ENCODE measurements at places on chromosomes 2 and 18. TPM values are rescaled to one million over a fixed set of nuclear protein-coding genes. Genes with fewer than 3 reads are reported as not detected.
A peak's percentile ranks its signal among the peaks of the same experiment; 100 is the strongest.

DNA sequence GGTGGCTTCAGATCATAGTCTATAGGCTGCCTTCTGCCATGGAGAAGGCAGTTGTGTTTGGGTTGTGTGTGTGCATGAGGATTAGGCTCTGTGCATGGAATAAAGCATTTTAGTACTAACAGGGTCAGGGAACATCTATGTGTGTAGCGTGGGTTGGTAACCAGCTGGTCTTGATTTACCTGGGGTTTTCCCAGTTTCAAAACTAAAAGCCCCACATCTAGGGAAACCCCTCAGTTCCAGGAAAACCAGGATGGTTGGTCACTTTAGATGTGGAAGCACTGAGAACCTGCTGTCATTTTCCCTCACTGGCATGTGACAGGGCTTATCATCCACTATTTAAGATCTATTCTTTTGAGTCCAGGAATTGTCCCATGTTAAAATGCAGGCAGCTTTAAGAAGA, 116.3 kb downstream of the POLE4 start:
- no peak for DNase-seq
- H3K4me3 ChIP-seq, result no peak overlapping the region
- no peak overlapping the region for H3K27ac ChIP-seq
- peaks cover 9% of the 10 kb centered on the region for H3K4me1 ChIP-seq

DNA sequence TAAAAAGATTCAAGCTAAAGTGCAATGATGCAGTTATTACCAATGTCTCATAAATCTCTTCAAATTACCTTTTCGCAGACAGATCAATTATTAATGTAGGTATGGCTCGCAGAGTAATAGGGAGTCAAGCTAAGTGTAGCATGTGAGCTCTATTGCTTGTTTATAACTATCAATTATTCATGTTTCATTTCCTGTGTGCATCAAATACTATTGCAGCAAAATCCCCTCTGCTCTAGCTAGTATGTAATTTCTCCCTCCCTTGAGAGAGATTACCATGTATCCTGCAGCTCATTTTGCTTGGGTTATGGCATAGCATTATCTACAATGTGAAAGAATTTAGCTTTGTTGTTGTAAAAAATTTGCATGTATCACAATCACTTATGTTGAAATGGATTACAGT, 65.6 kb upstream of the SCN1A start:
- DNase-seq, result no peak
- no peak overlapping the region for H3K27ac ChIP-seq
- H3K4me3 ChIP-seq, result no peak overlapping the region
- 0 out of 2 replicates have a peak, but pooled peaks cover 5% of the 10 kb centered on the region for H3K36me3 ChIP-seq
- no peaks in the 10 kb centered on the region for H3K27me3 ChIP-seq

DNA sequence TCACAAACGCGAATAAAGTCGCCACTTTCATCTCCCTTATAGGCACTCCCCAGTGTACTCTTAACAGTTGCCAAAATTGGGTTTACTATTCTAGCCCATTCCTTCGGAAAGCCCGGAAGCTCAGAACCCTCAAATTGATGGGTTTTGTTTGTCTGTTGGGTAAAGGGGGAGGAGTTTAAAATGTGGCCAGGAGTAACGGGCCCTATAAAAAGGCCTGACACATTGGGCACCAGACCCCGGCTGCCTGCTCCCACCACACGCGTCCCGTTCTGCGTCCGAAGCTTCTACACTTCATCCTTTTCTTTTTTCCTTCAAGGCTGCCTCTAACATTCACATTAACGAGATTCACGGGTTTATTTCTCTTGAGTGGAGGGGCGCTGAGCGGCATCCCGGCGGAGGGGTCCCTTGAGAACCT, 837 bp downstream of the NHEJ1 start:
- no peaks in the 10 kb centered on the region for H3K27me3 ChIP-seq
- peak overlapping the region; percentile 75 for H3K4me3 ChIP-seq
- peak overlapping the region; percentile 99 for H3K27ac ChIP-seq

DNA sequence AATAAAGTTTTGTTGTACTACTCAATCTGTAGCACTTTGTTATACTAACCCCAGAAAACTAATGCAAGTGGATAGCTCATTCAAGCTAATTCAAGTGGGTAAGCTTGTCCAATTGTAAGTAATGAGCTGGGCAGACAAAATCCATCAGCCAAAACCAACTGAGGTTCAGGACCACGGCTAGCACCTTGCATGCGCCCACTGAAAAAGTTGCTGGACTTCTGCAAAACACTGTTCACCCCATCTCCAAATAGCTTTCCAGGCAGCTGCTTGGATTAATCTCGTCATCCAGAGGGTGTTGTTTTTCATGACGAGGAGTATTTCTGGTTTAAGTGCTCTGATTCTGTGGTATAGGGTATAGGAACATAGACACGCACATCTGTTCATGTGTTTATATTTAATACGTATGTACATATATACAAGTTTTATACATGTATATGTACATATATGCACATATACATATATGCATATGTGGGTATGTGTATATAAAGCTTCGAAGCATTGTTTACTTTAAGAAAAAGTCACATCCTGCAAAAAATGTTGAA, 307.5 kb downstream of the GALR1 start:
- no peaks in the 10 kb centered on the region for H3K4me1 ChIP-seq
- no peak for DNase-seq
- H3K27ac ChIP-seq, result no peak overlapping the region
- no peak overlapping the region for H3K4me3 ChIP-seq

GRCh38 chr2:26982102-26982742, 11.8 kb downstream of the MAPRE3 start:
- H3K36me3 ChIP-seq, result no peaks in the 10 kb centered on the region
- H3K4me3 ChIP-seq, result no peak overlapping the region
- H3K27me3 ChIP-seq, result no peaks in the 10 kb centered on the region
- H3K27ac ChIP-seq, result peak overlapping the region; percentile 56
- DNase-seq, result peak; percentile 76

- no peak overlapping the region for H3K27ac ChIP-seq
- no peaks in the 10 kb centered on the region for H3K27me3 ChIP-seq
- H3K4me3 ChIP-seq, result no peak overlapping the region
- peaks cover 11% of the 10 kb centered on the region for H3K36me3 ChIP-seq
- no peak for DNase-seq
Measured at GRCh38 chr18:49225160-49225559, 235.3 kb downstream of the DYM start.

GRCh38 chr2:219010162-219010756, 17.0 kb upstream of the CRYBA2 start:
- no peaks in the 10 kb centered on the region for H3K36me3 ChIP-seq
- no peak overlapping the region for H3K27ac ChIP-seq
- peak; percentile 64 for DNase-seq
- no peaks in the 10 kb centered on the region for H3K27me3 ChIP-seq
- no peak overlapping the region for H3K4me3 ChIP-seq

DNA sequence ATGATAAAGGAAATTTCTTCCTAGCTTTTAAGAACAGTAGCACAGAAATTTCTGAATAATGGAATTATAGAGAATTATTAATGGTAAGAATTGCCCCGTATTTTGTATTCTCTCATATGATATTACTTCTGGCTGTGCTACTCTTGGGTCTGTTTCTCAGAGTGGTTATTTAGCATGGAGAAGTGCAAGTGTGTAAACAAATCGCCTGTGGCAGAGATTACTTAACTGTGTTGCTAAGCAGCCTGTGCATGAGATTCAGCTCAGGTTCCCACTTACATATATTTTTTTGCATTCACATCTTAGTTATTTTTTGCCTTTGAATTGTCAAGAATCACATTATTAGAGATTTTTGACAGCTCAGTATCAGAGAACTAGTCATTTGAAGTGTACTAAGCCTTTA, 80.1 kb upstream of the NFATC1 start:
- DNase-seq, result no peak
- H3K27me3 ChIP-seq, result no peaks in the 10 kb centered on the region
- H3K27ac ChIP-seq, result no peak overlapping the region
- no peaks in the 10 kb centered on the region for H3K4me1 ChIP-seq
- no peak overlapping the region for H3K4me3 ChIP-seq
- peaks cover 3% of the 10 kb centered on the region for H3K36me3 ChIP-seq

DNA sequence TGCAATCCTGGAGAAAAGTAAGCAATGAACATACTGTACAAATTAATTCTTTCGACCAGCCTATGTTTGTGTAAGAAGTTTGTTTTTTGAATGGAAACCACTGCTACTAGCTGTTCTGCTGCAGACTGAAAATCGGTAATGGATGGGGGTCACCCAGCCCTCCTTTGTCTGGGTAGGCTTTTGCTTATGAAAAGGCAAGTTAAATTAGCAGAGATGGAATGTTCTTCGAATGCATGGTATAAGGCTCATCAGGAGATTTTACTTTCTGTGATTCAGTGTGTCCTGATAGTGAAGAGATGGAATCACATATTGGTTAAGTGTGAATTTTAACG, 53.8 kb downstream of the EEF1B2 start:
- H3K4me3 ChIP-seq, result no peak overlapping the region
- peaks cover 14% of the 10 kb centered on the region for H3K4me1 ChIP-seq
- no peak for DNase-seq
- no peaks in the 10 kb centered on the region for H3K36me3 ChIP-seq

DNA sequence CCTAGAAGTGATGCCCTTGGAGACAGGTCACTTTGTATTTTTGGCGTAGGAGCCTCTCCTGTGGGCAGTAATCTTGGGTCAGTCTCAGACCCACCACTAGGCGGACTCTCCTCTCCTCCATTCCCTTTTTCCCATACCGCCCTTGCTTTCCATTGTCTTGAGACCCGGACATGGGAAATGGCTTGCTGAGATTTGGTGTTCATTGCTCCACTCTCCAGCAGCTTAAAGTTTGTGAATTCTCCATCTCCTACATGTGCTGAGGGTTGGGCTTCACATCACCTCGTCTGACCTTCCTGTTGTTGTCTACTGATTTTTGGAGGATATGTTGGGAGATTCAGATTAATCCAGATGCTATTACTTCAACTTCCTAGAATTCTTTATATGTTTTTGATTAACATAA, 159.2 kb upstream of the RAB12 start:
- no peaks in the 10 kb centered on the region for H3K27me3 ChIP-seq
- no peaks in the 10 kb centered on the region for H3K36me3 ChIP-seq
- H3K4me3 ChIP-seq, result no peak overlapping the region
- no peak for DNase-seq

GRCh38 chr2:161992531-161992930, 81.5 kb downstream of the DPP4 start:
- H3K27ac ChIP-seq, result no peak overlapping the region
- no peaks in the 10 kb centered on the region for H3K4me1 ChIP-seq
- no peaks in the 10 kb centered on the region for H3K36me3 ChIP-seq
- no peak for DNase-seq

- H3K36me3 ChIP-seq, result no peaks in the 10 kb centered on the region
- H3K4me3 ChIP-seq, result no peak overlapping the region
- no peaks in the 10 kb centered on the region for H3K4me1 ChIP-seq
- no peak overlapping the region for H3K27ac ChIP-seq
Measured at GRCh38 chr2:7891312-7891711, 790.5 kb upstream of the ID2 start.

DNA sequence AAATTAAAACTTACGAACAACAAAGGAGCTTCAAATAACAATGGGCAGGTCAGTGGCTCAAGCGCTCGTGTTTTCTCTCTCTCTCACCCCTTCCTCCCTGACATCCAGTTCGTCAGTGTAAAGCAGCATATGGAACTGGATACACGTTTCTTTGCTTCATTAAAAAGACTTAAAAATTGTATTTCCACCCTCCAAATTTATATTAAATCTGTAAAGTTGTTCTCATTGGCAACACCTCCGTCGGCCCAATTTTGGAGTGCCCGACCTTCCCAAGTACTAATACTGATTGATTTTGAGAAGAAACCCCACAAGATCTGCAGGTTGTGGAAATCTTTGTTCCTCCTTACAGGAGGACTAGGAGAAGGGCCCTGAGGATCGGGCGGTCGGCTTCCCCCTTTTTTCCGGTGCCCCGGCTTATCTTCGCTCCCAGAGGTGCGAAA, 2.2 kb downstream of the TBR1 start:
- DNase-seq, result no peak
- H3K27me3 ChIP-seq, result peaks cover 65% of the 10 kb centered on the region
- peak overlapping the region; percentile 27 for H3K4me3 ChIP-seq
- peaks cover 42% of the 10 kb centered on the region for H3K4me1 ChIP-seq
- no peak overlapping the region for H3K27ac ChIP-seq

- no peak overlapping the region for H3K4me3 ChIP-seq
- DNase-seq, result no peak
- no peaks in the 10 kb centered on the region for H3K36me3 ChIP-seq
- H3K4me1 ChIP-seq, result no peaks in the 10 kb centered on the region
- H3K27me3 ChIP-seq, result no peaks in the 10 kb centered on the region
- no peak overlapping the region for H3K27ac ChIP-seq
Measured at GRCh38 chr18:61082976-61083630, 250.1 kb upstream of the CDH20 start.

DNA sequence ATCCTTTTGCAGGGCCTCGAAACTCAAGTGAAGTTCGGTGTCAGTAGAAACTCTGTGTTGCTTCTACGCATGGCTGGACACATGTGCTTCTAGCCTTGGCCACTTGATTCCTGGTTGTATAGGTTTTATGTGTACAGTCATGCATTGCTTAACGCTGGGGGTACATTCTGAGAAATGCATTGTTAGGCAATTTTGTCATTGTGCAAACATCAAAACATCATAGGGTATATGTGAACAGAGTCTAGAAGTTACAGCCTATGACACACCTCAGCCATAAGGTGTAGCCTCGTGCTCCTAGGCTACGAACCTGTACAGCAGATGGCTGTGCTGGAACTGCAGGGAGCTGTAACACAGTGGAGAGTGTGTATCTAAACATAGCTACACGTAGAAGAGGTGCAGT, 39.4 kb downstream of the TMEM18 start:
- H3K27me3 ChIP-seq, result no peaks in the 10 kb centered on the region
- no peaks in the 10 kb centered on the region for H3K36me3 ChIP-seq
- no peak overlapping the region for H3K4me3 ChIP-seq
- no peak for DNase-seq

DNA sequence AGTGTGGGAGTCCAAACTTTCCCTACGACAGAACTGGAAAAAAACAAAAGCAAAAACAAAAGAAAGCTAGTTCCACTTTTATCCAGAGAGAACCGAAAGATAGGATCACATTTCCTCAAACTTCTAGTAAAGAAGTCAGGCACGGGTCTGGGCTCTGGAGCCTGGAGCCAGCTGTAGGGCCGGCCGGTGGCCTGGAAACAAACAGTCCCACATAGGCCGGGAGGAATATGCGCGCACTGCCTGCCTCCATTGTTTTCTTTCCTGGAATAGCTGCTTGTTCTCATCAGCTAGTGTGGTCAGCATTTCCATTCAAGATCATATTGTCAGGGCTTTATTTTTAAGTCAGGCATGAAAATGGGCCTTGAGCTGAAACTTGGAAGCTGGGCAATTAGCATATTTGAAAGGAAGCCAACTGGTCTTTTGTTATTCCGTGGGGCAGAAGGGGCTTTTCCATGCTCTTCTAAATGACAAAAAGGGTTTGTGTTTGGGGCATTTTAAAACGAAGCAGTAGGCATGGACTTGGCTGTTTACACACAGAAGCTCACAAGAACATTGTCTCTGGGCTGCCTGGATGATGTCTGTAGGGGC, 58.7 kb upstream of the RFX8 start:
- H3K27ac ChIP-seq, result no peak overlapping the region
- DNase-seq, result no peak
- no peaks in the 10 kb centered on the region for H3K27me3 ChIP-seq
- H3K36me3 ChIP-seq, result no peaks in the 10 kb centered on the region

Gene ONECUT2
- 0.10 TPM for polyA plus RNA-seq

Gene FABP1
- not detected for polyA plus RNA-seq

Gene CNGA3
- not detected for polyA plus RNA-seq

Gene NLRC4
- polyA plus RNA-seq, result 0.02 TPM

Gene CD8B
- polyA plus RNA-seq, result not detected

Gene ZC3H6
- polyA plus RNA-seq, result 0.86 TPM

Gene HMSD
- polyA plus RNA-seq, result not detected

Gene POTEI
- not detected for polyA plus RNA-seq

Gene CRYBA2
- polyA plus RNA-seq, result not detected

Gene SLC5A7
- polyA plus RNA-seq, result 0.12 TPM

Gene TMEM163
- polyA plus RNA-seq, result not detected

Gene LOXHD1
- polyA plus RNA-seq, result not detected

Gene TOGARAM2
- 0.69 TPM for polyA plus RNA-seq

Gene MAP2
- 11.1 TPM for polyA plus RNA-seq

Gene HPCAL1
- polyA plus RNA-seq, result 77.0 TPM
